ENCODE measurements at places on chromosomes 4 and X.

DNA sequence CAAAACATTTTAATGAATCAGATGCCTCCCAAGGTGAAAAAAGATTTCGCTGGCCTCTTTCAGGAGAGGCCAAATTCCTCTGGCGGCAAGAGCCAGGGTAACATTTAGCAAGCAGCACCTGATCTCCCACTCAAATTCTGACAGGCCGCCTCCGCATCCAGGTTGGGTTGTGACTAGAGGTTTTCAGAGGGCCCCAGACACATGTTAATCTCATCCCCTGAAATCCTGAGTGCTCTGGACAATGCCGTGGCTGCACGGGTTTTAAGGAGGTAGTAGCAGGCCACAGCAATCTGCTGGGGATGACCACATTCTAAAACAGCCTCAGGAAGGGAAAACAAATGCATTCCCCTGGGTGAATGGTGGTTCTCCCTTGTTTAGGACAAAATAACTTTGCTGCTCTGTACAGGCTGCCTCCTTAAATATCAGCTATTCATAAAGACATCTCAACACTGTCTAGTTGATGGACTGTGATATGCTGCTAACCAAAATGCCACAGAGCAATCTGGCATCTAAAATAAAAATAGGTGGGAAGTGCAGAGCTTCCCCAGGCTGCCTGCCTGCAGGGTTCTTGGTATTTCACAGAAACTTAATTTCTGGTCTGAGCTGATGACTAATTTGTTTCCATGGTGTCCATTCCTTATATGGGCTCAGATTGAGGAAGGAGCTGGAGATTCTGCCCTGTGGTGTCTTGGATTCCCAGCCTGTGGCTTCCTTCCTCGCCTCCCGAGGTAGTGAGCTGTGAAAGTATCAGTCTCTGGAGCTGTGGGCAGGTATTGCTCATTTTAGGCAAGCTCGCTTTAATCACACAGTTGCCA is 202.0 kb downstream of the DCLK2 start:
- DNase-seq = no peak

GRCh38 chr4:1749370-1749769 is 28.0 kb downstream of the TACC3 start:
- no peak for DNase-seq

GRCh38 chr4:186622788-186623464 is 67.6 kb upstream of the MTNR1A start:
- DNase-seq = no peak

DNA sequence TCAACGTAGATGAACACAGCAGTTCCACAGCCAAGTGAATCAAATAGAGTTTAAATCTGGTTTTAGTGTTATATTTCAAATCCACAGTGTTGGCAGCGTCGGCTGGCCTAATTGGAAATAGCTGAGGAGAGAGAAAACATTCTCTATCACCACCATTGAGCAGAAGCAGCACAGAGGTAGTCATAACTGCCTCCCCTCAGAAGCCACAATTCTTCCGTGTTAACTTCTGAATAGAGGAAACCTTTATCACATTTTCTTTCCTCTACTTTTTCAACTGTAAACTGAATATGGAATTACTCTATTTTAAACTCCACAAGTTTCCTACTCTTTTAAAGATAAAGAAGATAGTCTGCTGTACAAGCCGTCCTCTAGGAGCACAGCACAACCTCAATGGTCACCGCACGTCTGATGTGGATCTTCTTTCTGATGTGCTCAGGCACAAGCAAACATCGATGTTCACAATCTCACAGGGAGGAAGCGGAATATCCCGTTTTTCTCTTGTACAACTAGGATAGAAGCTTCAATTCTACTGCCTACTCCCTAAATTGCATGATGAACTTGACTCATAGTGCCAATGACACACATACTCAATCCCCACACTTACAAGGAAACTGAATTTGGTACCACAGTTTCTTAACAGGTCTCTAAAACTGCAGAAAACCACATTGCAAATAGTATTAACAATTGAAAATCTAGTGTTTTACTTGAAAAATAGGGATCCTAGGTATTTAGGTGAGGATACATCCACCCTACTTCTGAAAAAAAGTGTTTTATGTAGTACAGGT is 217.8 kb upstream of the ETNPPL start:
- DNase-seq = no peak

DNA sequence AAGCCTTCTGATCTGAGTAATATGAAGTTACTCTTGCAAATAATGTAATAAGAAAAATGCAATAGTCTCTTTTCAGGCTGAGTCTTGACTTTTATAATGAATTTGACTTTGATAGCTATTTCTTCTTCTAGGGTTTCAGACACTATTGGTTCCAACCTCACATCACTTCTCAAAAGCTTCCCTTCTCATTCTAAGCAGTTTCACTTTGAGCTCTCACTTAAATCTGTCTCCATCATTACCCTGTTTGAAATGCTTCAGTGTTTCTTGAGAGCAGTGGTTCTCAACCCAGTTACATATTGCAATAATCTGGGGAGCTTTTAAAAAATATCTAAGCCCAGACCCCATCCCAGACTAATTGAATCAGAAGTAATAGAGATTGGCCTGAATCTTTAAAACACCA is 40.5 kb upstream of the BMP2K start:
- no peak for DNase-seq

- DNase-seq = no peak
Measured at GRCh38 chr4:173009129-173009823, 159.3 kb upstream of the GALNT7 start.

DNA sequence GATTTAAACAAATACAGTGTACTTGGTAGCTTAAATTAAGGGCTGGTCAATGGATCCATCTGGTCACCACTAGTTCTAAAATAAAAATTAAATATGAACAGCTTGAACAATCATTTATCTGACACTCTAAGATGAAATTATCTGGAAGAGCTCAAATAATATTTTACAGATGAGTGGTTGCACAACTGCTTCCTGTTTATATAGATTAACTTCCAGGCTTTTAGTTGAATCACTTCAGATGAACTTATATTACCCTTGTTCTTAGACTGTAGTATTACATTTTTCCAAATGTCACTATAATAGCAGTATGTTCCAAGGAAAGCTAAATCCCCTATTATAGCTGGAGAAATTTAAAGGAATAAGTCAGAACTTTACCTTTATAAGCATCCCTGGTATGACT is 92.4 kb upstream of the SMIM10 start:
- DNase-seq = no peak

- DNase-seq = no peak
Measured at GRCh38 chr4:116899561-116899960, 185.8 kb downstream of the TRAM1L1 start.

- DNase-seq = no peak
Measured at GRCh38 chr4:89056292-89056952, 563 bp downstream of the FAM13A start.

DNA sequence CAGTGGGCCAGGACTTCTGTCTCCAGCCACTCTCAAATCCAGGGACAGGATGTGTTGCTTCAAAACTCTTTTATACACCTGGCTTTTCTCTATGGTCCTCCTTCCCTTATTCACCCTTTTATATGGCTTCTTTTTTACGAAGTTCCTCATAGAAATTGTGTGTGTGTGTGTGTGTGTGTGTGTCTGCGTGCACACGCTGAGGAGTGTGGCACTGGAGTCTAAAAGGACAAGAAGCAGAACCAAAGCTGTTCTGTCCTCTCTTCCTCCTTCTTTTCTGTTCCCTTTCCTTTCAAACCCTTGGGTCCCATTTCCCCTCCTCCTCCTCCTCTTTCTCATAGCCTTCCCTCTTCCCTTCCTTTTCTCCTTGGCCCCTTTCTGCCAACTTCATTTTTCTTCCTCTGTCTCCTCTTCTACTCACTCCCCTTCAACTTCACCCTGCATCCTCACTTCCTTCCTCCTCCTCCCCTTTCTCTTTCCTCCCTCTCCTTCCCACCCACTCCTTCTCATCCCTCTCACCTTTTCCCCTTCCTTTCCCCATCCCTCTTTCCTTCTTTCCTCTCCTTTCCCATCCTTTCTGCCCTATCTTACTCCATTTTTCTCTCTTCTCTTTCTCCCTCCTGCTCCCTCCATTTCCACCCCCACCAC is 360.5 kb downstream of the MID1IP1 start:
- DNase-seq = no peak

GRCh38 chrX:155027509-155028066 is 944 bp downstream of the FUNDC2 start:
- peak; percentile 31 for DNase-seq

DNA sequence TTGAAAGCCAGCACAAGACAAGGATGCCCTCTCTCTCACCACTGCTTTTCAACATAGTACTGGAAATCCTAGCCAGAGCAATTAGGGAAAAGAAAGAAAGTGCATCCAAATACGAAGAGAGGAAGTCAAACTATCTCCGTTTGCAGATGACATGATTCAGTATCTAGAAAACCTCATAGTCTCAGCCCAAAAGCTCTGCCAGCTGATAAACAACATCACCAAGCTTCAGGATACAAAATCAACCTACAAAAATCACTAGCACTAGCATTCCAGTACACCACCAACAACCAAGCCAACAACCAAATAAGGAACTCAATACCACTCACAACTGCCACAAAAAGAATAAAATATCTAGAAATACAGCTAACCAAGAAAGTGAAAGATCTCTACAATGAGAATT is 38.6 kb downstream of the COX7B2 start:
- DNase-seq = no peak

DNA sequence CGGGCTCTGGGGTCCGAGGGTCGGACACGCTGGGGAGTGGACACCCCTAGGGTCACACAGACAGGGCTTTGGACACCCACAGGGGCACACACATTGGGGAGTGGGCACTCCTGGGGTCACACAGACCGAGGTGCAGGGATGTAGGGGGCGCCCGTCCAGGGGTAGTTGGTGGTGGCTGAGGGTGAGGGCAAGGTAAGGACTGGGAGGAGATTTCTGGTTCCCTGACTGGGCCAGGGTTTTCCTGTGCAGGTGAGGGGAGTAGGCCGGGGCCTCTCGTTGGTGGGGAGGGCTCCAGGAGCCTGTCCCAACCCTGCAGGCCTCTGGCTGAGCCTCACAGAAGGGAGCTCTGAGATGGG is 21.9 kb upstream of the WDR45 start:
- no peak for DNase-seq

DNA sequence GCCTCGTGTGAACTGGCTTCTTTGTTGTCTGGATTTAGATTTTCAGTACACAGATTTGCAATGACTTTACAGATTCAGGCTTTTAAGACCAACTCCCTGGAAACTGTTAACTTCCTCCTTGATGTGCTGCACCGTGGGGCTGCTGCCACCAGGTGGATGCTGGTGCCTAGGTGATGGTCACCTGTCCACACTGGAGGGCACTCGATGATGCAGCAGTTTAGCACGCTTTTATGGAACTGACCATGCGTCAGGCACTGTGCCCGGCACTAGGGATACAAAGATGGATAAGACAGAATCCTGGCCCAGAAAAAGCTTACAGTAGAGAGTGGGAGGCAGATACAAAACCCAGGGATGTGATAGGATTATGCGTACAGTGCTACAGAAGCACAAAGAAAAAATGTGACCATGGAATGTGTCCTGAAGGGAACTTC is 180.7 kb downstream of the CEP135 start:
- DNase-seq = peak; percentile 1

- no peak for DNase-seq
Measured at GRCh38 chr4:142293536-142293935, 552.6 kb downstream of the INPP4B start.

DNA sequence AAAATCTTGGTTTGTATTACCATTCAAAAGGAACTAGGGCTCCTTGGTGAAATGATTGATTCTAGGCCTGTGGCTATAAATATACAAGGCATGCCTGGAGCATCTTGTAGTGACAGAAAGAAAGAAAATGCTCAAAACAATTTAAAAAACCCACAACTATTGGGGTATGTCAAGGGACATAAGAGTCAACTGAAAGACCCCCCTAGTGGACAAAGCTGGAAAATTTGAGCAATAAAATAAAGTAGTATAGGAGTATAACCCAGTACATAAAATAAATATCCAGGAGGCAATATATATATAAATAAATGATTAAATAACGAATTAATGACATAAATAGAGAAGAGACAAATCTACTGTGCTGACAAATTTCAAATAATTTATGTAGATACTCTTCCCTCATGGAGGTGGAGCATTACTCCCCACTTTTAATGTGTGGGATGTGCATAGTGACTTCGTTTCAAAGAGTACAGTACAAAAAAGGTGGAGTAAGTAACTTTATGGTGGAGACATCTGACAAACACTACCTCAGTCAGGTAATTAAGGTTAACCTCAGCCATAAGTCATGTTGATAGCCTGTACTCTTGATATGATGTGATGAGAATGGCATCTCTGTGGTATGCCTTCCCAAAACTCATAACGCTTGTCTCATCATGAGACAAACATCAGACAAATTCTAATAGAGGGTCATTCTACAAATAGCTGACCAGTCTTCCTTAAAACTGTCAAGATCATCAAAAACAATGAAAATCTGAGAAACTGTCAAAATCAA is 185.0 kb upstream of the GLRA2 start:
- DNase-seq = no peak

DNA sequence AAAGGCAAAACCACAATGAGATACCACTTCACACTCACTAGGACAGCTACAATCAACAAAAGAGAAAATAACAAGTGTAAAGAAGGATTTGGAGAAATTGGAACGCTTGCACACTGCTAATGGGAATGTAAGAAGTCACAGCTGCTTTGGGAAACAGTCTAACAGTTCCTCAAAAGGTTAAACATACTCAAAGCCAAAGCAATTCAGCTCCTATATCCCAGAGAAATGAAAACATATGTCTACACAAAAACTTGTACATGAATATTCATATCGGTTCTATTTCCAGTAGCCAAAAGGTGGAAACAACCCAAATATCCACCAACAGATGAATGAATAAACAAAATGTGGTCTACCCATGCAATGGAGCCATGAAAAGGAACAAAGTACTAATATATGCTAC is 64.0 kb downstream of the TEC start:
- no peak for DNase-seq

GRCh38 chrX:12685541-12685940 is 105.7 kb upstream of the PRPS2 start:
- no peak for DNase-seq

- DNase-seq = no peak
Measured at GRCh38 chr4:4820739-4821138, 38.7 kb upstream of the MSX1 start.

DNA sequence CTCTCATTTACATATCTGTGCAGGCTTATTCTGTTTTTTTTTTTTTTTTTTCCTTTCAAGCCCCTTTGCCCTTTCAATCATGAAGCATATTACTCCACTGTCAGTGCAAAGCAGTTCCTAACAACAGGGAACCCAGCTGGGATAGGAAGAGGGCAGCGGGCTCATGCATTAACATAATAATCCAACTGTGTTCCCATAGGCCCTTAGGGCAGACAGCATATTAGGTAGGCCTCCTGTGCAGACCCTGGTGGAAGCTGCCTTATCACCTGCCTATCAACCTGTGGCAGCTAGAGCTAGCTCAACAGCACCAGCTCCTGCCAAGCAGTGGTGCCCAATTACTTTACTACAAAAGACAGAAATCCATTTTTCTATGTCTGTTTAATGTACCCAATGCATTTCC is 49.3 kb downstream of the SLC10A7 start:
- no peak for DNase-seq

- DNase-seq = no peak
Measured at GRCh38 chrX:132119821-132120515, 7.9 kb downstream of the FRMD7 start.

DNA sequence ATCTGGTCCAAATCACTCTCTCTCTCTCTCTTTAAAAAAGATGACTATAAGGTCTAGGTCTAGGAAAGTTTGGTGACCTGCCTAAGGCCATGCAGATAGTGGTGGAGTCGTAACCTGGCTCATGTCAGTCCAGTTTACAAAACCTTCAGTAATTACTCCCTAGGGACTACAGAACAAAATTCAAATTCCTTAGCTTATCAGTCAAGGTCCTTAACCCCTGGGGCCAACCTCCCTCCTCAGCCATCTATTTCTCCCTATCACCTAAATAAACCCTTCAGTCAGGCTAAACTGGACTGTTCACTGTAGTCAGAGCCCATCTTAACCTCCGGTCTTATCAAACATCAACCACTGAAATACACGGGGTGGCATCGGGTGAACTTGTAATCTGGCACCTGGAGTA is 68.9 kb downstream of the MAP3K15 start:
- DNase-seq = no peak

Measured in CD4-positive, alpha-beta T cell treated with Interleukin-21 for 1 hour (primary cell).